Suppressor macrophage treated with lipopolysaccharide for 4 hours (primary cell): ENCODE measurements at places on chromosomes 4 and X.
A peak's percentile ranks its signal among the peaks of the same experiment; 100 is the strongest.

- DNase-seq: no peak
Observed at GRCh38 chr4:150355858-150356455, 226.0 kb upstream of the MAB21L2 start.

DNA sequence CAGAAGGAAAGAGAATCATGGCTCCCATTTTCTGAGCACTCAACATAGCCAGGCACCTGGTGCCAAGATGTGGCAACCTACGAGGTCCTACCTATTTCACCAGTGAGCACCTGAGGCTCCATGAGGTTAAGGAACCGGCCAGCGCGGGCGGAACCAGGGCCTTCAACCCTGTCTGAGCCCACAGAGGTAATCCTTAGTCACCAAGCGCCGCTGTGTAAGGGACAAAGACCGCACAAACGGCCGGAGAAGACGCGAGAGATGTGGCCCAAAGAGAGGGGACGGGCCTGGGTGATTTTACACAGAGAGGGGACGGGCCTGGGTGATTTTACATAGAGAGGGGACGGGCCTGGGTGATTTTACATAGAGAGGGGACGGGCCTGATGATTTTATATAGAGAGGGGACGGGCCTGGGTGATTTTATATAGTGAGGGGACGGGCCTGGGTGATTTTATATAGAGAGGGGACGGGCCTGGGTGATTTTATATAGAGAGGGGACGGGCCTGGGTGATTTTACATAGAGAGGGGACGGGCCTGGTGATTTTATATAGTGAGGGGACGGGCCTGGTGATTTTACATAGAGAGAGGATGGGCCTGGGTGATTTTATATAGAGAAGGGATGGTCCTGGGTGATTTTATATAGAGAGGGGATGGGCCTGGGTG lies 114.2 kb downstream of the SMIM20 start:
- no peak for DNase-seq

GRCh38 chr4:33184657-33185290 lies 2464.6 kb downstream of the PCDH7 start:
- peak; percentile 26 for DNase-seq

DNA sequence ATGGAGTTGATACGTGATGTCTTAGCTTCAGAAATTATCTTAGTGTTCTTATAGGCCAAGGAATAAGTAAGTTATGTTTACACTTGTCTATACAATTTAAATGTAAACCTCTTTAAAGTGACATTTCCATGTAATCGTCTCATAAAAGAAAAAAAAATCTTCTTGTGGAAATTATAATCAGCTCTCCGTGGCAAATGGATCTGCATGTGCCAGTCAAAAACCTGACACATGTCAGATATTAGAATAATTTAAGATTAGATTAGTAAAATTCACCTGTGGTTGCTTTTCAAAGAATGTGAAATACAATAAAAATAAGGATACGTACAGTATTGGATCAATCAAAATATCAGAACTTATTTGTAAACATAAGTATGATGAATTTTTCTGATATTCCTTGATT lies 263.9 kb downstream of the ADAMTS3 start:
- no peak for DNase-seq

DNA sequence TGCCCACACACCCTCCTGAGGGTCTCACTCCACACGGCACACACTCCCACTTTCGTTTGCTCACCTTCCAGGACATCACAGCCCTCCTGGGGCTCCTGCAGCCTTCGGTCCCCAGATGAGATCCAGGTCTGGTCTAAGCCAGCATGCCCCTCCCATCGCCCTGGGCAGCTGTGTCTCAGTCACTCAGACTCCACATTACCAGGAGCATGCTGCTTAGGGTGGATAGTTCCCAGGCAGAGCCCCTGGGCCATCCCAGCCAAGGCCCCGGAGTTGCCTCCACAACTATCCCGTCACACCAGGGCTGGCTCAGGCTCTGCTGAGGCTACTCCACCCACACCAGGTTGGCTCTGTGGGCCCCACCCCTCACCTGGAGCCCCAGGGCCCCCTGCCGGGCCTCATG lies 50.4 kb upstream of the PSAPL1 start:
- no peak for DNase-seq

GRCh38 chr4:154001193-154001592 lies 212.3 kb upstream of the SFRP2 start:
- no peak for DNase-seq

DNA sequence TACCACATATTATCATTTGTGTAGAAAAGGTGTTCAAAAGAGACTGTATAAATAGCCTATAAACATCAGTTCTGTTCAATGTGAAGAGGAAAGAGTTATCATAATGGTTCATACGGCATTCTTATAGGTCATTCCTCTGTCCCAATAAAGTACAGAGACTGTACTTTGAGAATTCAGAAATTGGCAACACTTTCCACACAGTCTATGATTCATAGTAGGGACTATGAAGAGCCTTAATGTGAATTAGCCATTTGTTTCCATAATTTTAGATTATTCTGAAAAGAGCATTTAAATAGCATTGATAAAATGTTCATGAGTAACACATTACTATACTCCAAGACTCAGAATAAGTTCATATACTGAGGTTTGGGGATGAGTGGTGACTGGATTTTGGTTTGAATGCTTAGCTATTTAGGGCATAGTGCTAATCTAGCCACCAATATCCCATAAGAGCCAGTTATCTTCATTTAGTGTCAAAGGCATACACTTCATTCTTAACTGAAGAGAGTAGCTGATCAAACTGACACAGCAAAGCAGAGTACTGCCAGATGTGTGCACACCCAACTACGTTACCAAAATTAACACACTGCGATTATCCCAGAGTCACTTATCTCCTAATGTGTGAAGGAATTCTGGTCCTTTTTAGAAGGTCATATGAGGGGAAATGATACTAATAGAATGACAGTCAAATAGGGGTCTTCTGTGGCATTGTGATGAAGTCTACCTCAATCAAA lies 10.2 kb downstream of the ANK2 start:
- DNase-seq: no peak

DNA sequence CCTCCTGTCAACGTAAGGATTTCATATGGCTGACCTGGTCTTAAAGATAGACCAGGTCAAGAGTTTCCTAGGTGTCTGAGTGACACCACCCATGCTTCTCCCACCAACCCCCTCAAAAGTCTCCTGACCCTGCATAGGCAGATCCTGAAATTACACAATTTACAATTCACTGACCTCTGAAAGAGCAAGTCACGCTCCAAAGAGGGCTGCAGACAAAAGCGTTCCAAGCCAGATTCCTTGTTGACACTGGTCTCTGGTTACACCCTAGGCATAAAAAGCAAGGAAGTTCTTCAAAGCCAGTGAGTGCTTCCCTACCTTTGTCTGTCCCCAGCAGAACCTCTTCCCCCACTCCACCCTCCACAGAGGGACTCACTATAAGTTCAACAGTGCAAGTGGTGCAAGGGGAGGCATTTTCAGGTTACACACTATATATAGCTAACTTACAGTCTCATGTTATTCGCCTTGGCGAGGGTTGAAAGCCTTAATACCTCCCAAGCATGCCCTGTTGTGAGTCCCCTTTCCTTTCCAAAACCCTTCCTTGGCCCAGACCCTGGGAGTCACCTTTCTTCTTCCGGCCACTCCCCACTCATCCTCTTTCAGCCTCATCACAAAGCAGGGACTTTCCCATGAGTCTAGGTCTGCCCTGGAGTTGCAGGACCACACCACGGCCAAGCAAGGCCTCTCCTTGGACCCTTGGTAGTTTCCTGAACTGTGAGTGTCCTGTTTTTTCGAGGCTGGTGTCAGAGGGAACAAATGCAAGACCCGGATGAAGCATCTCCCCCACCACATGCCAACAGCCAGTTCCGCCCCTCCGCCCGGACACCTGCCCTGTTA lies 58.0 kb upstream of the KLF3 start:
- no peak for DNase-seq

GRCh38 chr4:95044324-95044837 lies 286.6 kb downstream of the BMPR1B start:
- DNase-seq: no peak

GRCh38 chrX:100975212-100975611 lies 5.7 kb downstream of the ARL13A start:
- no peak for DNase-seq

GRCh38 chr4:68655764-68656444 lies 14.5 kb downstream of the UGT2B15 start:
- no peak for DNase-seq

DNA sequence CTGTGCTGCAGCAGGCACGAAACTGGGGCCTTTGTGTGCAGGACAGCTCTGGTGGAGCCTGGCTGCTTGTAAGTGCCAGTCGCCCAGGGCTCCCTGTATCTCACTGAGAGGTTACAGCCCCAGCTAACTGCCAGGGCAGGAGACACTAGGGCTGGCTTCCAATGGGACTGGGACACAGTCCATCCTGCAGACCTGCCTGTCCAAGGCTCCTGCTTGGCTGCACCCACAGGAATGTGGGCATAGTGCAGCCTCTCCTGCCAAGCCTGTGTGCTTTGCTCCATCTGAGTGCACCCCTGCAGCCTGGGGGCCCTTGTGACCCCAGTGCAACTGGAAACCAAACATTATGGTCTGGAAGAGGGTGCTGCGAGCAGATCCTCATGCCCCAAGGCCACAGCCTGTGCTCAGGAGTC lies 144.0 kb downstream of the ADAM29 start:
- DNase-seq: no peak

DNA sequence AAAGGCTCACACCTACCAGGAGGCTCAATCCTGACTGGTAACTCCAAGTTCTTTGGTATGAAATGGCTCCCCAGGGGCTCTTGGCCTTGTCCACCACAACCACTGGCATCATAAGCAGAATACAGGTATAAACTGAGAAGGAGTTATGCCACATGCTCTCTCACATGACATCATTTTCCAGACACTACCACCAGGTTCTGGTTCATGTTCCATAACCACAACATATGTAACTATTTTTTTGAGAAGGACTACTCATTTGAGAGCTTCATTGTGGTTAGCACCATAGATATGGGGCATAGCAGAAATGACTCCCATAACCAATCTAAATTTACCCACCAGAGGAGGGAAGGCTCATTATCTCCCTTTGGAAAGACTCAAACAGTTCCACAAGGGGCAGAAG lies 19.6 kb downstream of the PRDM5 start:
- no peak for DNase-seq

DNA sequence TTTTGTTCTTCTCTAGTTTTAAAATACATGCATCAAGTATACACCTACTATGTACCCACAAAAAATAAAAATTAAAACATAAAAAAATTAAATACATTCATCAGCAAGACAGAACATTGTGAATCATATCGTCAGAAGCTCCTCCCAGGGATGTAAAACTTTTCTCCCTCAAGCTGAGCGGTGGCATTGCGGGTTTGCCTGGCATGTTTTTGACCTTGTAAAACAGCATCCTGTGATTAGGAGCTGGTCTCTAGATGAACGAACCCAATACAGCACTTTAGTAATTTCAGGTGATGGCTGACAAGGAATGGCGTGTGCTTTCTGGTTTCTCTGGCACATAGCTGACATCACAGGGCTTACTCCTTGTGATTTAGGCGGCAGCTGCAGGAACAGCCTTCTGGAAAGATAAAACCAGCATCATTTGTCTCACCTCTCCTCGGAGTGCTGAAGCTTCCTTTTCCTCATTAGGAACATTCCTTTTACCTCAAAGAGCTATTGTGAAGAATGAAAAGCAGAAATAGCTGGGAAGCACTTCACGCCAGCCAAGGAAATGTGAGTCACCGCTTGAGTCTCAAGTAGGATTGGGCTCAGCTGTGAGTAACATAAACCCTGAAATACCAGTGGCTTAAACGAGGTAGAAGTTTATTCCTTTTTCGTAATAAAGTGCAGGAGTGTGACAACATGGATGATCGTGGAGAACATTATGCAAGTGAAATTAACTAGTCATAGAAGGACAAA lies 44.3 kb downstream of the NYX start:
- peak; percentile 78 for DNase-seq

- DNase-seq: no peak
Observed at GRCh38 chr4:176302283-176303275, 17.2 kb upstream of the SPCS3 start.

- no peak for DNase-seq
Observed at GRCh38 chrX:10769696-10770619, 149.6 kb upstream of the MID1 start.

- DNase-seq: peak; percentile 55
Observed at GRCh38 chrX:45774961-45775360, 574.3 kb upstream of the DIPK2B start.

DNA sequence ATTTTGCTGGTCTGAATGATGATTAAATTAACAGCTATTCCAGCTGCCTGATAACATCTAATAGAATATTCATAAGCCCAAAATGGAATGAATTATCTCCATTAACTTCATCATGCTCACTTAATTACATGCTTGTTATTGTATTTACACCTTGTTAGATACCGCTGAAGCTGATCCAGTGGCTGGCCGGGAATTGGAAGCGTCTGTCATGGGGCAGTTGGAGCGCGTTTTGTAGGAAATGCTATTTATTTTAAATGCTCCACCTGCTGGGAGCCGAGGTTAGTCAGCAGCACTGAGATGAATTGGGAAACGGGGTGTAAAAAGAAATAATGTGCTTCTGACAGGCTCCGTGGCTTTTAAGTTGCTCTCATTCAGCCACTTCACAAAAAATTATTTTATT lies 25.2 kb downstream of the ARX start:
- DNase-seq: no peak

DNA sequence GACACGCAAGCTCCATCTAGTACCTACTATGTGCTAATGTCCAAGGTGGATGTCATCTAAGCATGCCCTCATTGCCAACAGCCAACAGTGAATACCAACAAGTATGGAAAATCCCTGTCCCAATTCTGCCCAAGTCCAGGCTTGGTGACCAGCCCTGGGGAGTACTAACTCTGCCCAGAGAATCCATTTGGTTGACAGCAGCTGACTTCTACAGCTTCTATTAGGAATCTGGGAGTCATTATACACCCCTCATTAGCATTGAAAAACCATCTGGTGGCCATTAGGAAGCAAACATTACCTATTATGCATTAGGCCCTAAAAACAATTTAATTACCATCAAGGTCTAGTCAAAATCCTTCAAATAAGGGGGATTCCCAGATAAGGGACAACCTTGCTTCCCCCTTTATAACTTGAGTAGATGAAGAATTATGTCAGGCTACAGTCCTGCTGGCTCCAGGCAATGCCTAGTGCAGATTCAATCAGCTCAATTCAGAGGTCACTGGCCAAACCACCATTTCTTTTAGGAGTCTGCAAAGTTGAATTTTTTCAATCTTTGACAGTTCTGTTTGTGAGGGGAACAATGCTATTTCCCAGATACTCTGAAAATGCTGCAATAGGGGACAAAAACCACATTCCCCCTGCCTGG lies 228.0 kb upstream of the LDB2 start:
- DNase-seq: no peak

DNA sequence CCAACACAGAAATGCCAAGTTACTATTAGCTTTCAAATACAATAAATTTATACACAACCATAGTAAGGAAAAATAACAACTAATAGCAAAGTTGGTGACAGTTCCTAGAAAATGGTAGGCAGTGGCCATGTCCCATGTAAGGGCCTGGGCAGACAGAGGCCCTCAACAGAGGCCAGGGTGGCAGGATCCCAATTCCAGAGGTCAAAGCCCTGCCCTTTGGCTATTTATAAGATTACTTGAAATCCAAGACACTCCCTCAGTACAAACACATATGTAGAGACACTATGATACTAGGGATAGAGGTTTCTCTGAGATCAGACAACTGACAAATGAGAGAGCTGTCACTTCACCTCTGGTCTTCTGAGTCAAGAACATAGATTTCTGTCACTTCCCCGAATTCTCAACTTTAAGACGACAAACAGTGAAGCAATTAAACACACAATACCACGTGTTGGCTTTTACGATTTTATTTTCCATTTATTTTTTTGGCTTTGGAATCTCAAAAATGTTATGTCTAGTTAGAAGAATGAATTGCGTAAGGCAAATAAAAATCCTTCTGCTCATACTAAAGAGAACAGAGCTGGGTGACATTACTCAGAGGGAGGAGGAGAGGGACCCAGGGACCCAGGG lies 16.3 kb upstream of the MAOB start:
- no peak for DNase-seq
